ENCODE measurements at places on chromosomes 12 and 14.

GRCh38 chr14:89255012-89255411 is 162.0 kb downstream of the FOXN3 start:
- DNase-seq = no peak

GRCh38 chr12:43208627-43209026 is 343.4 kb downstream of the ADAMTS20 start:
- no peak for DNase-seq

DNA sequence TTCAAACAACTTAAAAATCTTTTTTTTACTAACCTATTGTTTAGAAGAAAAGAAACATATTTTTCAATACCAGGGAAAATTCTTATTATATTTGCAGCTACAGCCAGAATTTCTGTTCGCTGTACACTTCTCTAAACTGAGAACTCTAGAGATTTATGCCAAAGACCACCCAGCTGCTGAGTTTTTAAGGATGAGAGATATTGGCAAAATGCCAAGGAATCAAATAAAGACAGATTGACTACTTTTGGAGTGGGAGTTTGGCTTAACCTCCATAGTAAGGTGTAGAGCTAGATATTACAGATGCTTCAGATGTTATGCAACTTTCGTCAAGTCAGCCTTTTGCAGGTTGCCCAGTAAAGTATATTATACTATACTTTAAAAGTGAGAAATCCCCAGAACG is 71.8 kb downstream of the TTLL5 start:
- DNase-seq = no peak

DNA sequence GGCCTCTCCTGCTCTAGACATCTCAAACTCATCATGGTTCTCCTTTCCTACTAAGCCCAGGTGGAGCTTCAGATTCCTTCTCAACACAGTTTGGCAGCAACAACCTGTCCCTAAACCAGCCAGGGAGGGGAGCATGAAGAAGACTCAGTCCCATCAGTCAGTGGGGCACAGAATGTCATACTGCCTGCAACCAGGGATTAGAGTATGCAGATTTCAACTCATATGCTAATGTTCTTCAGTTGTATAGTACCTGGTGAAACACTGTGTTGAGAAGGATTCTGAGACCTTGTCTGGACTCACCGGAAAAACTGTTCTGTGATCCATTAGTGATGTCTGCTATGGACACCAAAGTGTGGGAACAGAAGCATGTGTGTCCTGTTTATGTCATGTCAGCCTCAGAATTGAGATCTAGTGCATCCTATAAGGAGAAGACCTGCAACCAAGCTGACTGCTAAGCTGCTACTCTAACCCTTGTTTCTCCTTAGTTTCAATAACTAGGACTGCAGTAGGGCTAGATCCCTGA is 43.6 kb downstream of the TRPV4 start:
- DNase-seq = no peak

- DNase-seq = no peak
Measured at GRCh38 chr12:57737467-57738460, 778 bp downstream of the AGAP2 start.

GRCh38 chr12:31368666-31369361 is 42.9 kb upstream of the SINHCAF start:
- DNase-seq = no peak

Measured in cortex of kidney (tissue), 1 donor.